Posterior cingulate gyrus (tissue), 11 donors: ENCODE measurements at places on chromosomes 3 and 15.
A peak's percentile ranks its signal among the peaks of the same experiment; 100 is the strongest.

GRCh38 chr3:144839991-144840390 lies 868.4 kb downstream of the DIPK2A start:
- no peak for DNase-seq

GRCh38 chr3:139118835-139119234 lies 74.1 kb upstream of the PRR23C start:
- DNase-seq = no peak

DNA sequence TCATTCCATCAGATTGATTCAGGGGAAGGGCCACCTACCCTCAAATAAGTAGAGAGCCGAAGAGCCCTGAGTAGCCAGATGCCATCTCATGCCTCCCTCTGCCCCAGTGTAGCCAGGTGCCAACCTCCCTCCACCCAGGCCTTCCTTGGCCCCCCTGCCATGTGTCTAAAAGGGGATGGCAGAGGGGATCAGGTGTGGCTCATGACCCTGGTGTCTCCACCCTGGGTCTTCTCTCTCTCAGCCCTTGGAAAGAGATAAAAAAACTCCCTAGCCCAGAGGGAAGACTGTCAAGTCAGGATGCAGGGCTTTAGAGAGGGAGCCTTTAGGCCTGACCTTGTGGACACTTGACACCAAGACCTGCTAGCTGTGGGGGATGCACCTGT lies 5.2 kb downstream of the GRM2 start:
- DNase-seq = no peak

- no peak for DNase-seq
These were observed 27.1 kb downstream of the CCDC13 start for GRCh38 chr3:42745776-42746454.

- no peak for DNase-seq
These were observed 279.0 kb upstream of the WNT5A start for GRCh38 chr3:55765906-55766701.

DNA sequence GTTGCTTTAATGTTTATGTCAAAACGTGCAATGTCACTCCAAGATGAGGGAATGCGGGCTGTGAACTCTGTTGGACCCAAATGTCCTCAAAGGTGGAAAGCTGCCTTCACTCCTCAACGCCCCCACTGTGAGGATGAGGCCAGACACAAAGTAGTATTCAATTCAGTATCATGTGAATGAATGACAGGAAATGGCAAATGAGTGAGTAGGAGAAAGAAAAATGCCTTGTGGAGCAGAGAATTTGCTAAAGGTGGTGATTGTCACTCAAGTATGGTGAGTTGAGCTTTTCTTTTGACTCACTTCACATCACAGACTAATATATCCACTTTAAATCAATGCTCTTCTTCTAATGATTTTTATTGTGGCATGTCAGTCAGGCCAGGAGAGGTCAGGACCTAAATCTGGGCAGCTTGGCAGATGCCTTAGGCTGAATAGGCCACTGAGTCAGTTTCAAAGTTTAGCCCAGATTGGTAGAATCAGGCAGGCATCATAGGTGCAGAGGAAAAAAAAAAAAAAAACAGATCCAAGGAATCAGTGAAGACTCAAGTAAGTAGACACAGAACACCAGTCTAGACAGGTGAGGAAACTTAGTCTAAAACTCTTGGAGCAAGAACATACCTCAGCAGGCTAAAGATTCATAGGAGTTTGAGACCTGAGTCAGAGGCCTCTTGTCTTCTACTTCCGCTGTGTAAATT lies 71.0 kb upstream of the ZBED2 start:
- DNase-seq = no peak

DNA sequence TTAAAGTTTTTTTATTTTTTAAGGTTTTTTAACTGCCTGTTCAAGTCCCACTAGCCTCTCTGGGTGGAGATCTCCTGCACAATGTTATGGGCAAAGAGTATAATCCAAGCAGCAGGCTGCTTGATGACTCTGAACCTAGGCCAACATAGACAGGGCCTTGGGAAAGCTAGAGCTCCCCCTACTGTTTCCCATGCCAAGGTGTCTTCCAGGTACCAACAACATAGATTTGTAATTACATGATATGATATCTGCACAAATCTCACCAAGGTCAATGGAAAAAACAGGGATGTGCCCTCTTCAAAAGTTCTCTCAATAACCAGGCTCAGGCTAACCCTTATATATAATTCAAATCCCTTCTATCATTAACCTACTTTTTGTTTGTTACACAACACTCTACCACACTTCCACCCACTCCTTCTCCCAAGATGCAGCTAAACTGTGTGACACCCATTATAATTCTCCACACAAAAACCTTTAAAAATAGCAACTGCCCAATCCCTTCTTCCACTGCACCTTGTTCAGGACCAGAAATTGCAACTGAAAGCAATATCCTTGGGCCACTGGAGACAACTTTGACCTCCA lies 43.8 kb downstream of the RBM15B start:
- DNase-seq = no peak

GRCh38 chr3:157918402-157918801 lies 187.8 kb downstream of the SHOX2 start:
- DNase-seq = no peak

GRCh38 chr3:144963810-144964209 lies 992.2 kb downstream of the DIPK2A start:
- DNase-seq = no peak

GRCh38 chr15:98311566-98312188 lies 336.7 kb upstream of the IGF1R start:
- DNase-seq = peak; percentile 71

DNA sequence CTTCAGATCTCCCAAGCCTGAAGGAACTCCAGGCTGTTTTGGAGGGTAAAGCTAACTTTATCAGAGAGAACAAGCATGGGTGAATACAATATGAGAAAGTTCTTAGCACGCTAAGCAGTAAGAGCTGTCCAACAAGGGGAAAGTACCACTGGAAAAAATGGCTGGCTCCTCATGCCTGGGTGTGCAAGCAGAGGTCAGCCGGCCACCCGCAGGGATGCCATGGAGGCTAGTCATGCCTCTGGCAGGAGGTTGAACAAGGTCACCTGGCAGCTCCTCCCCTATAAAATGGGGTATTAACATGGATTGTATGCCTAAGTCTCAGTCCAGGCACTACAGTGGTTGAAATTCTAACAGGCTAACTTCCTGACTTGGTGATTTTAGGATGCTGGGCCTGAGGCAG lies 75.4 kb upstream of the SLC6A1 start:
- no peak for DNase-seq

DNA sequence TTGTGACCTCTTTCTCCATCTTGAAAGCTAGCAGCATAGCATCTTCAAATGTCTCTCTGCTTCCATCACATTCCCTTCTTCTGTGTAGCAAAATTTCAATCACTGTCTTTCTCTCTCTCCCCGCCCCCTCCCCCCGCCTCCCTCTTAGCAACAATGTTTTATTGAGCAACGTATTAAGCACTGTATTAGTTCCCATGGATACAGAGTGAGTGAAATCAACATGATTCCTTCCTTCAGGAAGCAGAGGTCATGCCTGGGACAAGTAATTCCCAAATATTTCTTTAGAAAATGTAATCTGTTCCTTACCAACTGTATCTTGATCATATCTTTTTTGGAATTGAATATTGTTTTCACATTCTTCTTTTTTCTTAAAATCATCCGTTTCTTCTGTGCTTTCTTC lies 373.7 kb upstream of the NECTIN3 start:
- DNase-seq = no peak

DNA sequence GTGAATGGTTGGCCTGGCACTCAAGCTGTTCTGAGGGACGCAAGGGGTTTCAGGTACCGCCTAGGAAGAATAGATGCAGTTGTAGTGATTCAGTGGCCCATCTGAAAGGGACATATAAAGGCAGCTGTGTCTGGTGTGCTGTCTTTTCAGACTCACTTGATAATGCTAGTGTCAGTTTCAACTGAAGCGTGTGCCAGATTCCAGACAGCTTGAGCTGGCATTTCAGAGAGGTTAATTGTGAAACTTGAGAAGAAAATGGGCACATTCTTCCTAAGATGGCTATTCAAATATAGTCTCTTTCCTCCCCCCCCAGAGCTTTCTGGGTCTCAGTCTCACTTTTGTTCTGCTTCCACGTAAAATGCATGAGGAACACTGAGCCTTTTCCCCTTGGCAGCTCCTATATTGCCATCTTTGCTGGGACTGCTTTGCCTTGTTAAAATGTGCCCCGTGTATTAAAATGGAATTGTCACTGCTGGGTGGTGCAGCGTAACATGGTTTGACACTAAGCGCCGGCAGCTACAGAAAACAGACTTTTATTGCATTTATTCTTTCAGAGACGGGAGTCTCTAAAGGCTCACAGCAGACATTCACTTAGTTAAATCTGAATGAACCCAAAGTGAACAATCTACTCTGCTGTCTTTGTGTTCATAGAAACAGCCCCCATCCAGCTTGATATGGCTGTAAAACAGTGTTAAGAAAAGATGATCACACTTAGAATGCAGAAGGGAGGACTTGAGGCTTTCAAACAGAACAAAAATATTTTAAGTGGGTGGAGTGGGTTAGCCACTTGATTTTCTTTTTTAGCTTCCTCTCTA lies 478.7 kb downstream of the RBMS3 start:
- no peak for DNase-seq

DNA sequence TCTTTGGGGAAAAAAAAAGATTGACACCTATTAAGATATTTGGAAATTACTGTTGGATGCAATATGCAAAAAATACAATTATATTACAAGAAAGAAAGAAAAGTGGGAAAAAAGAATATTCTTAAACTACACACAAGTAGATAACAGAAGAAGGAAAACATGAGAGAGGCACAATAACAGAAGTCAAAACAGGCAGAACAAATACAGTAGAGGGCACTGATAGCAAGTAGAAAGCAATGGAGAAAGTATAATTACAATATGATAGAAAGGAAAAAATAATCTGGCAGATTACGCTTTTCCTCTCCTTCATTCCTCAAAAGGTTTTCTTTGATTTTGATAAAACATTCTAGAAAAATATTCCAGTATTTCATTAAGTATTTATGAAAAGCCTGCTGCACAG lies 72.1 kb downstream of the ADAM10 start:
- no peak for DNase-seq

- DNase-seq = no peak
These were observed 151.4 kb downstream of the RAP2B start for GRCh38 chr3:153313302-153313965.

- DNase-seq = no peak
These were observed 10.3 kb downstream of the CORO2B start for GRCh38 chr15:68589053-68589452.

DNA sequence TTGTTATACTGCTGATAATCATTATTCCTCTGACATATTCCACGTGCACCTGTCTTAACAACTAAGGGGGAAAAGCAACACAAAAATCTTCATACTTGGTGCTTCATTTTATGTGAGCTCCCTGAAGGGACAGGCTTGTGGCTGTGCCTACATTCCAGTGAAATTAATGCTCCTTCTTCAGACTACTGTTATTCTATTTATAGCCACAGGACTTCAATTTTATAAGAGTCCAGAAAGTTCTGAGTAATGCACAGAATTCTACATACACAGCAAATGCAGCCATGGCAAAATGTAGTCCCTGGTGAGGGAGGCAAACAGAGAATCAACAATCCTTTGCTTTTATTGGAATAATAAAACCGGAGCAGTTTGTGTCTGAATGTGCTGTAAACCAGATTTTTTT lies 417.1 kb downstream of the RBMS3 start:
- DNase-seq = no peak

- no peak for DNase-seq
These were observed 2.6 kb upstream of the FLNB start for GRCh38 chr3:58005669-58006068.

DNA sequence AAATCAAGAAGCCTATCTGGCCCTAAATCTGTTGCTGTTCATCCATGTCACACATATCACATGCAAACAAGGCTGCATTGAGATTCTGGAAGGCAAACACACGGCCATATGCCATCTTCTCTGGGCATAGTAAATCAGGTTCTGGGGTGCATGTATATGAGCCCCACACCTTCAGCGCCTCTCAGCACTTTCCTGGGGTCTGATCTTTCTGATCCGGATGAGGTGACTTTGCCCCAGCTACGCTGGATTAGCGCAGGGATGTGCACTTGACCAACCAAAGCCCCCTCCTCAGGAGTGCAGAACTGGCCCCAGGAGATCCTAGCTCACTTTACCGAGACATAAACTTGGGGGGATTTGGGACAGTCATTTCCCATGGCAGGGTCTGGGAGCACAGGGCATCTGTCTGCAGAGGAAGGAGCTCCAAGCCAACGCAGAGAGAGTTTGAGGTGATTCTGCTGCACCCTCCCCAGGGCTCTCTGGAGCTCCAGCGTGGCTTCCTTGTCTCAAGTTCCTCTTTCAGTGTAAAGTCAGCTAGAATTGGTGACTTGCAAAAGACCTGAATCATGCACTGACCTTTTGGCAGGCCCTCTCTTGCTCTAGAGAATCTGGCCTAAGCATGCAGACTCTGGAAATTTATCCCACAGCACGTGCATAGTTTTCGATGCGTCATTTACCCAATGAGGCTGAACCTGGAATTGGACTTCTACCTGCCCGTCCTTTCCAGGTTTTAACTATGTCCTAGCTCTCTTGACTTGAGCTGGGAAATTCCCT lies 63.5 kb upstream of the KLF13 start:
- DNase-seq = no peak

DNA sequence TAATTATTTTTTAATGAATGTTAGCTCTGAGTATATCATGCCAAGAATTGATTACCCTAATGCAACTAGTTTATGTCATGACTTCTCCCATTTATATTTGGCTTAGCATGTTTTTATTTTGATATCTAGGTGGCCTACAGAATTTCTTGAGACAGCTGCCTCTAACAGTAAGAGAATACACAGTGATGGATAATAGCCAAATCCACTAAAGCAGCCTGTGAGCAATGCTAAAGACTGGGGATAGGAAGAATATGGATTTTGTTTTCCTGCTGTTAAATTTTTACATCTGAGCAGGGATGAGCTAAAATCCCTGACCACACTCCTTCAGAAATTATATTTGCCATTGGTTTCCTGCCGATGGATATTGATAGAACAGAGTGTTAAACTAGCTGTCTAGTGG lies 149.3 kb upstream of the TGFBR2 start:
- no peak for DNase-seq

DNA sequence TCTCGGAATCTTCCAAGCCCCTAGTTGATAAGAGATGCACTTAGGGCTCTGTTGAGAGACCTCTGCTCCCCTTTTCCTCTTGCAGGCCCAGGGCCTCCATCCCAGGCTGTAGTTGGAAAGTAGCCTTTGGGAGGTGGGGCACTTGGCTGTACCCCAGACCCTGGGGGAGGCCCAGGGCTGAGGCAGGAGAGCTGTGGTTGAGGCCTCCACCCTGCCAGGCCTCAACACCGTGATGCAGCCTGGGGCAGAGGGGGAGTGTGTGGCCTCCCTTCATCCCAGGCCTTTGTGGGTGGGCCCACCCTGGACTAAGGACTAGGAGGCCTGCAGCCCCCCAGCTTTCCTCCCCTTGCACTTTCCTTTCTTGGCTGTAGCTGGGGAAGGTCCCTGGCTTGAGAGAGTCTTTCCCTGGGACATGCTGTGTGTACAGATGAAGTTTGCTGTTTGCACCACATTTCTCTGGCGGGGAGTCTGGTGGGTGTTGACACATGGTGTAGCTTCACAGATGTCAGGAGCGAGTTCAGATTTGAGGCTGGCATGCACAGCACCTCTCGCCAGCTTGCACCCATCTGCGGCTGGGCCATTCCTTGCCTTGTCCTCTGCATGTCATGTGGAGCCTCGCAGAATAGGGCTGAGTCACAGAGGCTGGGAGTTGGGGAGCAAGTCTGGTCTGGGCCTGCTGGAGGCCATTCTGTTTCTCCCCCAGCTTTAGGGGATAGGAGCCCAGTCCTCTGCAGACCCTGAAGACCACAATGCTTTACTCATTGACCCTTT lies 13.7 kb downstream of the PLEKHO2 start:
- no peak for DNase-seq
